ENCODE measurements at places on chromosomes 11 and 22. TPM values are rescaled to one million over a fixed set of nuclear protein-coding genes. Genes with fewer than 3 reads are reported as not detected.

The CHADL gene
- 0.17 TPM for total RNA-seq

DNA sequence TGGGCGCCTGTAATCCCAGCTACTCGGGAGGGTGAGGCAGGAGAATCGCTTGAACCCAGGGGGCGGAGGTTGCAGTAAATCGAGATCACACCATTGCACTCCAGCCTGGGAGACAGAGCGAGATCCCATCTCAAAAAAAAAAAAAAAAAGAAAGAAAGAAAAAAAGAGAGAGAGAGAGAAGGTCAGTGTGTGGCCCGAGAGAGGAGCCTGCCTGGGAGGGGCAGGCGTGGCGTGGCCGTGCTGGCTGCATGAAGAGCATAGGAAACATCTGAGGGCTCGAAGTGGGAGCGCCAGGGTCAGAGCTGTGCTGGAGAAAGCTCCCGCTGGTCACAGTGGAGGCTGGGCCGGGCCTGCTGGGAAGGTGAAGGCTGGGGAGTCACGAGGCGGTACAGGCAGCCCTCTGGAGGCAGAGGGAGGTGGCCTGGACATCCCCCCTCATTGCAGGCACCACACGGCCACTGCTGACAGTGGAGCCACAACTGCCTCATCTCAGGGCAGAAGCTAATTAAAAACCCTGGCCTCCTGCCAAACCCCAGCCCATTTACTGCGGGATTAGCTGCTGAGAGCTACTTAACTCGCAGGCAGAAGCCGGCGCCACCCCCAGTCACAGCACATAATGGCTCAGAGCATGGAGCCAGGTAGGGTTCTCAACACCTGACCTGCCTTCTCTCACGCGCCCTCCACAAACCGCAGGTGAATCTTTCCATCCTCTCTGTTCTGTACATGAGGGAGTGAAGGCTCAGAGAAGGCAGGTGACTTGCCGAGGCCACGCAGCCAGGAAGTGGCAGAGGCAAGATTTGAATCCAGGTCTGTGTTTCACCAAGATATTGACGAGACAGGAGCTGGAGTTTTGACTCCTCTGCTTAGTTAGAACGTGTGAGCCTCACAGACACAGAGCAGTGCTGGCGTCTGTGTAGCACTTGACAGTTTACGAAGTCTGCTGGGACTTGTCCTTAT lies 32.6 kb downstream of the NFAM1 start:
- DNase-seq: no peak
- peaks cover 6% of the 10 kb centered on the region for H3K4me1 ChIP-seq
- H3K27ac ChIP-seq: no peak overlapping the region
- H3K27me3 ChIP-seq: peaks cover 2% of the 10 kb centered on the region
- H3K4me3 ChIP-seq: no peak overlapping the region

The MUC6 gene
- total RNA-seq: not detected

- H3K4me3 ChIP-seq: peak overlapping the region; percentile 27
- DNase-seq: no peak
- H3K4me1 ChIP-seq: peaks cover 22% of the 10 kb centered on the region
- H3K27me3 ChIP-seq: peaks cover 17% of the 10 kb centered on the region
Observed at GRCh38 chr11:69644071-69644961, 3.4 kb downstream of the CCND1 start.

GRCh38 chr11:115214644-115215234 lies 289.5 kb downstream of the CADM1 start:
- H3K4me1 ChIP-seq: no peaks in the 10 kb centered on the region
- H3K36me3 ChIP-seq: no peaks in the 10 kb centered on the region
- H3K27ac ChIP-seq: no peak overlapping the region
- no peak for DNase-seq
- H3K4me3 ChIP-seq: no peak overlapping the region

DNA sequence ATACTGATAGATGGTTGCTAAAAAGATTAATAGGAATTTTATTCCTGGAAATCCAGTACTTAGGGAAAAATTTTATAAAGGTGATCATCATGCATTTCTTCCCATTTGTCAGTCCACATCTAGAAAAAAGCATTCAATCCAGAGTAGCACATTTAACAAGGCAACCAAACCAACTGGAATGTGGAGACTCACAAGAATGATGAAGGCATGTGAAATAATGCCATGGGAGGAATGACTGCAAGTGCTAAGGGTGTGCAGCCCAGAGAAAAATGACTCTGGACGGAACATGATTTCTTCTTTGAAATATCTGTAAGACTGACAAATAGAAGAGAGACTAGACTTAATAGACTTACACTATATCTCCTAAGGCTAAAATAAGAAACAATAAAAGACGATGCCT lies 33.8 kb downstream of the BLID start:
- no peak for DNase-seq
- H3K27me3 ChIP-seq: peaks cover 2% of the 10 kb centered on the region
- H3K4me3 ChIP-seq: no peak overlapping the region
- H3K27ac ChIP-seq: no peak overlapping the region
- H3K36me3 ChIP-seq: no peaks in the 10 kb centered on the region

The KRTAP5-2 gene
- not detected for total RNA-seq

The PES1 gene
- 92.8 TPM for total RNA-seq

DNA sequence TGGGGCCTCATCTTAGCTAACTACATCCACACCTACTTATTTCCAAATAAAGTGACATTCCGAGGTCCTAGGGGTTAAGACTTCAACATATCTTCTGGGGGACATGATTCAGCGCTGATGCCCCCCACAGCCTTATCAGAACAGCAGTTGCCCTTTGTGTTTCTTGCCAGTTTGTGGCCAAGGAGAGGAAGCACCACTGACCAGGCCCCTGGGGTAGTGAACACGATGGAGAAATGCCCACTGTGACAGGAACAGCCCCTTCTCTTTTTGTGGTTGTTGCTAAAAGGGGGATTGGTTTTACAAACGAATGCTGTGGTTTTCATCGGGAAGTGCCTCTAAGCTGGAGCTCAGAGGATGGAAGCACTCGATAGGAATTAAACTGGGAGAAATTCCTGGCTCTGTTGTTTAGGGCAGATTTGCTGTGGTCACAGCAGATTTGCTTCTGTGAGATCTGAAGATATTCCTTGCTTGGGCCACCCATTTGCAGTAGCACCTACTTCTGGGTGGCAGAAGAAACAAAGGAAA lies 88.8 kb downstream of the ABTB2 start:
- H3K36me3 ChIP-seq: no peaks in the 10 kb centered on the region
- H3K27ac ChIP-seq: no peak overlapping the region
- H3K4me3 ChIP-seq: no peak overlapping the region
- peaks cover 13% of the 10 kb centered on the region for H3K4me1 ChIP-seq

DNA sequence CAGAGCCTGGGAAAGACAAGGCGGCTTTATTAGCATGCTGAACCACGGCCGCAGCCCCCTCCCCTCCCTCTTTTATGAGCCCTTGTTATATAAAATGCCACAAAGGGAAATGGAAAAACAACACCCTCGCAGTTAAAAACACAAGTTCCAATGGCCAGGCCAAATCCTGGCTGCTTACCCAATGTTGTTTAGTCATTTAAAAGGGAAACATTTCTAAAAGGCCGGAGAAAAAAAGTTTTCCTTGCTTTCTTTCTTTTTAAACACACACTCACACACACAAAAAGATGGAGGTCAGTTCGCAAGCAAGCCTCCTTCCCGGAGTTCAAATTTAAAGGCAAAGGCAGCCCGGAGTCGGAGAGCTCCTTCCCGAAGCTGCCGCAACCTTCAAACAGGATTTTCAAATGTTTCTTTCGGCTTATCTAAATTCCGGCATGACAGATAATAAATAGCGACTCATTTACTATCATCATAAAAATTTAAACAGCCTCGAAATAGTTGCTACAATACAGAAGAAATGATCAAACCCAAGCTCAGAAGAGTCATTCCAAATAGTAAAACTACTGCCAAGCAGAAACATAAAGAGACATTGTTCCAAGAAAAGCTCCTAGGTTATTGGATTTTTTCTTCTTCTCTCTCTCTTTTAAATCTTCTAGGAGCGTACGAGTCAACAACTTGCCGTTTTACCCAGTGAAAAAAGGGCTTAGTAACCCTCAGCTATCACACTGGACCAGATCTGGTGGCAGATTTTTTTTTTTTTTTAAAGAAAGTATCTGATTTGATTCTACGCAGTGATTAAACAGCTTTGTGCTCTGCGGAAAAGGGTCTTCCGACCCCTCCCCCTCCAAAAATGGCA lies 3.5 kb downstream of the PHF21B start:
- H3K27ac ChIP-seq: no peak overlapping the region
- no peak for DNase-seq
- no peak overlapping the region for H3K4me3 ChIP-seq

- H3K36me3 ChIP-seq: peaks cover 3% of the 10 kb centered on the region
- no peak for DNase-seq
- no peak overlapping the region for H3K4me3 ChIP-seq
- no peaks in the 10 kb centered on the region for H3K27me3 ChIP-seq
- H3K4me1 ChIP-seq: no peaks in the 10 kb centered on the region
Observed at GRCh38 chr22:12697441-12697840, 2830.6 kb upstream of the OR11H1 start.

- H3K4me3 ChIP-seq: no peak overlapping the region
- H3K27me3 ChIP-seq: peaks cover 4% of the 10 kb centered on the region
Observed at GRCh38 chr11:70505331-70505731, 107.0 kb downstream of the CTTN start.

- DNase-seq: no peak
- peaks cover 15% of the 10 kb centered on the region for H3K4me1 ChIP-seq
- no peaks in the 10 kb centered on the region for H3K36me3 ChIP-seq
- no peak overlapping the region for H3K4me3 ChIP-seq
Observed at GRCh38 chr11:119755356-119756071, 26.5 kb upstream of the NECTIN1 start.

The OR5AN1 gene
- total RNA-seq: not detected

The PNPLA3 gene
- 0.29 TPM for total RNA-seq

The CARD10 gene
- total RNA-seq: not detected

The PDGFD gene
- total RNA-seq: not detected

- peak overlapping the region; percentile 80 for H3K4me3 ChIP-seq
- DNase-seq: no peak
- peaks cover 11% of the 10 kb centered on the region for H3K4me1 ChIP-seq
- H3K27ac ChIP-seq: peak overlapping the region; percentile 78
- H3K36me3 ChIP-seq: peaks cover 23% of the 10 kb centered on the region
Observed at GRCh38 chr11:34050581-34051348, 766 bp upstream of the CAPRIN1 start.

DNA sequence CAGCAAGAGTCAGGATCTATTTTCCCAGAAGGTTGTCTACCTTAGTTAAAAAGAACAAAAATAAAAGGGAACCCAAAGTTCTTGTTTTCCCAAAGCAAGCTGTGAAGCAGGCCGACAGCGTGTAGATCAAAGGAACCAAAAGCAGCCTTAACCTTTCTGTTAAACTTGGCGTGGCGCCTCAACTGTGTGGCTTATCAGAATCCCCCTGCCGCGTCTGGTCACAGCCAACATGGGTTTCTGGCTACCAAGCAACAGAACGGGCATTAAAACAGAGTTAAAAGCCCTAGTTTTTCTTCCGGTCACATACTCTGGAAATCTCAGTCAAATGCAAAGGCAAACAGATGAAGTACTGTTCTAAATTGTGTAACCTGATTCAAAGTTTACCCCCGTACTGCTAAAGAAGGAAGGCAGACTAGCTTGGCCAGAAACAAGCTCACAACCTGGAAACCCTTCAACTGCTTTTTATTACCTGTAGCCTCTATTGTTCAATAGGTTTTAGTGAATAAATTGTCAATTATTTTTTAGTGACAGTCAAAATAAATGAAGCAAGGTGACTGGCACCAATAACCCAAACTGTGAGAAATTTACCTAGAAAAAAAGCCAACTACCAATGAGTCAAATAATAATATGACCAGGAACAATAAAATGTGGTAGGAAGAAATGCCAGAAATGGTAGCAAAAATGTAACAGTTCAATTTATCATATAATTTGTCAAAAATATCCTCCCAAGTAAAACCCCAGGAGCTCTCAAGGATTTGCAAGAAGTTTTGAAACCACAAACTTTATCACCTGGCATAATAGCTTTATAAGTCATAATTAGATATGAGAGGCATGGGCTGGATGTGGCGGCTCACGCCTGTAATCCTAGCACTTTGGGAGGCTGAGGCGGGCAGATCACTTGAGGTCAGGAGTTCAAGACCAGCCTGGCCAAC lies 21.4 kb downstream of the CHKA start:
- peak overlapping the region; percentile 52 for H3K4me3 ChIP-seq
- peaks cover 17% of the 10 kb centered on the region for H3K4me1 ChIP-seq
- H3K27me3 ChIP-seq: no peaks in the 10 kb centered on the region

- H3K27me3 ChIP-seq: peaks cover 14% of the 10 kb centered on the region
- H3K4me3 ChIP-seq: no peak overlapping the region
- H3K4me1 ChIP-seq: no peaks in the 10 kb centered on the region
- DNase-seq: no peak
- no peaks in the 10 kb centered on the region for H3K36me3 ChIP-seq
Observed at GRCh38 chr11:113526521-113526920, 51.3 kb upstream of the DRD2 start.

The SCGB1D2 gene
- not detected for total RNA-seq

GRCh38 chr22:45881524-45881875 lies 95.5 kb downstream of the WNT7B start:
- no peaks in the 10 kb centered on the region for H3K36me3 ChIP-seq
- no peak overlapping the region for H3K27ac ChIP-seq
- H3K27me3 ChIP-seq: peaks cover 41% of the 10 kb centered on the region
- no peak for DNase-seq
- peaks cover 3% of the 10 kb centered on the region for H3K4me1 ChIP-seq
- H3K4me3 ChIP-seq: no peak overlapping the region

DNA sequence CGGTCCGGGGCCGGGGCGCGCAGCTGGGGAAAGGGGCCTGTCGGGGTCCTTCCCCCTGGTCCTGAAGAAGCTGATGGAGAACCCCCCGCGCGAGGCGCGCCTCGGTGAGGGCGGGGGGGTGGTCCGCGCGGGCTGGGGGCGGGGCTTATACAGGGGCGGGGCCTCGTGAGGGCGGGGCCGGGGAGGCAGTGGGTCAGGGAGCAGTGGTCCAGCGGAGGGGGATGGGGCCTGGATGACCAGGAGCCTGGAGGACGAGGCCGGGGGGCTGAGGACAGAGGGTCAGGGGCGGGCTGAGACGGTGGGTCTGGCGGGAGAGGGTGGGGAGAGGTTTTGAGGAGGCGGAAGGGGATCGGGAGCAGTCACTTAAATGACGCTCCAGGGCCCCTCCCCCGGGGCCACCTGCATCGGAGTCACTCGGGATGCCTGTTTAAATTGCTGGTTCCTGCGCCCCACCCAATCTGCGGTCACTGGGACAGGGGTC lies 396 bp downstream of the TEF start:
- peak overlapping the region; percentile 72 for H3K27ac ChIP-seq
- H3K27me3 ChIP-seq: no peaks in the 10 kb centered on the region
- DNase-seq: peak; percentile 54
- no peaks in the 10 kb centered on the region for H3K36me3 ChIP-seq

DNA sequence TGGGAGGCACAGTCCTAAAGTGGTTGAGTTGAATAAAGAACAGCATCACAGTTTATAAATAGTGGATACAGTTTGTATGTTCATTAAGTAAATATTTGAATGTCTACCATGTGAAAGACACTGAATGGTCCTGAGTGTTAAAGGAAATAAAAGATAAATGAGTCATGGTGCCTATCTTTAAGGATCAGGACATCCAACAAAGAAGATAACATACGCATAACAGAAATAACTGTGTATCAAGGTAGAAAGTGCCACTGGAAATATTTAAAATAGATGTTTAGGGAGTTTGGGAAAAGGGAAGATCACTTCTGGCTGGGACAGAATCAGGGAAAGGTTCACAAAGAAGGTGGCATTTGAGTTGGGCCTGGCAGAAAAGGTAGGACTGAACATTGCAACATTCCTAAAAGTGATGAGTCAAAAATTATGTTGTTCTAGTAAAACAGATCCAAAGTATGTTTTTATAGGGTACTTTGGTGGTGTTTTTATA lies 41.5 kb downstream of the CSTPP1 start:
- H3K4me3 ChIP-seq: no peak overlapping the region
- H3K36me3 ChIP-seq: no peaks in the 10 kb centered on the region
- H3K27me3 ChIP-seq: no peaks in the 10 kb centered on the region
- no peak for DNase-seq
- no peak overlapping the region for H3K27ac ChIP-seq
- H3K4me1 ChIP-seq: peaks cover 4% of the 10 kb centered on the region

Measured in activated naive CD4-positive, alpha-beta T cell treated with anti-CD3 and anti-CD28 coated beads for 36 hours (primary cell).